ENCODE measurements at places on chromosomes 12 and 14.

- DNase-seq, result no peak
Observed at GRCh38 chr14:63276016-63276415, 42.7 kb downstream of the GPHB5 start.

DNA sequence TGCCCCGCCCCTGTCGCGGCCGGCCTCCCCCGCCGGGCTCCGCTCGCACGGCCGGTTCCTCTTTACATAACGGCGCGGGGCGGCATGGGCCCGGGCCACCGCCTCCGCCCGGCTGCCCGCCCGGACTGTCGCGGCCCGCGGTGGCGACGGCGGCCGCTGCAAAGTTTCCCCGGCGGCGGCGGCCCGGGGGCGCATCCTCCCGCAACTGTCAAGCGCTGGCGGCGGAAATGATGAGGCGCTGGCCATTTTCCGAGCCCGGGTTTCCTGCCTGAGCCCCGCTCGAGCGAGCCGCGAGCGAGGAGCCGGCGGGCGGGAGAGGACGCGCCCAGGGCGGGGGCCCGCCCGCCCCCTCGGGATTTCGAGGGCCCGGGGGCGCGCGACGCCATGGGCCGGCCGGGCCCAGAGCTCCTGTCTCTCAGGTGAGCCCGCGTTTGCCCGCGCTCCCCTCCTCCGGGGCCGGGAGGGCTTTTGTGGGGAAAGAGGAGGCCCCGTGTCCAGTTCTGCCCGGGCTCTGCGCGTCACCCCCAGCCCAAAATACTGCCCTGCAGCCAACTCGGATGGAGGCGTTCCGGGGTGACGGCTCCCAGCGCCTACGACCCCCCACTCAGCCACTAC lies at the start of gene SH2B3:
TSS of gene SH2B3 (plus strand) at position 65 of the 615 bp plus-strand sequence. CDS start 12,223 bp downstream, outside the sequence.
- DNase-seq, result no peak

GRCh38 chr12:45712319-45712718 lies 17.2 kb upstream of the ARID2 start:
- DNase-seq, result no peak

DNA sequence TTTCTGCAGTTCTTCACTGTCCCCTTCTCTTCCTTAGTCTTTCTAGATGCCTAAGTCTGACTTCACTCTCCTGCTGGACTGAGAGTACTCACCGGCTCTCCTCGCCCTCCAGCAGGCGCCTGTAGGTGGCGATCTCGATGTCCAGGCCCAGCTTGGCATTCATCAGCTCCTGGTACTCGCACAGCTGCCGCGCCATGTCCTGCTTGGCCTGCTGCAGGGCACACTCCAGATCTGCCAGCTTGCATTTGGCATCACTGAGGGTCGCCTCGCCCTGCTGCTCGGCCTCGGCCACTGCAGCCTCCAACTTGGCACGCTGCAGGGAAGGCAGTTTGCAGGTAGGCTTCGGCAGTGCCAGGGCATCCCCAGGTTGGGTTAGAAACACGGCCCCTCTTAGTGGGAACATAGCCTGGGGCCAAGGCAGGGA lies 5.2 kb downstream of the KRT84 start:
- no peak for DNase-seq

DNA sequence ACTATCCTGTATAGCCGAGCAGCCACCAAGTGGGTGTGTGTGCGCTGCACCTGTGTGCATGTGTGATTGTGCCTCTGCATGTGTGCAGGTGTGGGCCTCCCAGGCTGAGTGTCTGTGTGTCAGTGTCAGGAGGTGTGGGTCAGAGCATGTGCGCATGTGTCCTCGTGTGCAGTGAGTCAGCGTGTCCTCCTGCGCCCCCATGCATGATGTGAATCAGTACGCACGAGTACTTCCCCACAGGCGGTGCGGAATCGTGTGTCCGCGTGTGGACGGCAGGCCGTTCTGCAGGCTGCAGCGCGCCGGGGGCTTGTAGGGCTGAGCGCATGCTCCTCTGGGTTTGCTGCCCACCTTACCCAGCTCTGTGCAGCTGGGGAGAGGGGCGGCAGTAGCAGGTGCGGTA lies 34.2 kb downstream of the DTX1 start:
- DNase-seq, result no peak

DNA sequence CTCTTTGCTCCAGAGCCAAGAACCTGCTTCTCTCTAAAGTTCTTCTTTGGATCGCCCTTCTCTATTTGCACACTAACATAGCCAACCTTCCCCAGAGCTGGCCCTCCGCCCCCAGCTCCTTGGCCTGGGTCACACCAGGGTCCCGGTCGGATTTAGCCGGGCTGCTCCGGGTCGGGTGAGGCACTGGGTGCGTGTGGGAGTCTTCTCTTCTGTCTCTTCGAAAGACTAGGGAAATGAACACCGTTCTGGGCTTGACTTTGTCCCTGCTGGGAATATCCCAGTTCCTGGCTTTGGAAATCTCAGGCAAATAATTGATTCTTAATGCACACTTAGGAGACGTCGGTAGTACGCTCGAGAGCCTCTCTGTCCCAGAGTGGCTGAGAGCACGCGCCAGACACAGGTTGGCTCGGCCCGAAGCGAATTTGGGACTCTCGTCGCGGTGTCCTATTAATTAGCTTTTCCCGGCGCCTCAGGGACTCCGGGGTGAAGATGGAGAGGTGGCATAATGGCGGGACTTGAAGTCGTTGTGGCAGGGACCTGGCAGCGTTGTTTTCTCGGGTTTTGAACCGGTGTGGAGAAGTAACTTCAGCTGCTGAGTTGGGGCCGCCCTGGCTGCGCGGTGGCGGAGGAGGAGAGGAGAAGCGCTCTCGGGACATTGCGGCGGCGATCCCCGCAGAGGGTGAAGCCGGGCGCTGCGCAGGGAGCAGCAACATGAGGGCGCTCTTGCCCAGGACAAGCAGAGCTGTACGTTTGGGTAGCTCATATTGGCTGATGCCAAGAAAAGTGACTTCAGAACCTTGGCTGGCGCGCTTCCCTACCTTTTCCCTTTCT lies 7.5 kb downstream of the FOXG1 start:
- DNase-seq, result no peak

DNA sequence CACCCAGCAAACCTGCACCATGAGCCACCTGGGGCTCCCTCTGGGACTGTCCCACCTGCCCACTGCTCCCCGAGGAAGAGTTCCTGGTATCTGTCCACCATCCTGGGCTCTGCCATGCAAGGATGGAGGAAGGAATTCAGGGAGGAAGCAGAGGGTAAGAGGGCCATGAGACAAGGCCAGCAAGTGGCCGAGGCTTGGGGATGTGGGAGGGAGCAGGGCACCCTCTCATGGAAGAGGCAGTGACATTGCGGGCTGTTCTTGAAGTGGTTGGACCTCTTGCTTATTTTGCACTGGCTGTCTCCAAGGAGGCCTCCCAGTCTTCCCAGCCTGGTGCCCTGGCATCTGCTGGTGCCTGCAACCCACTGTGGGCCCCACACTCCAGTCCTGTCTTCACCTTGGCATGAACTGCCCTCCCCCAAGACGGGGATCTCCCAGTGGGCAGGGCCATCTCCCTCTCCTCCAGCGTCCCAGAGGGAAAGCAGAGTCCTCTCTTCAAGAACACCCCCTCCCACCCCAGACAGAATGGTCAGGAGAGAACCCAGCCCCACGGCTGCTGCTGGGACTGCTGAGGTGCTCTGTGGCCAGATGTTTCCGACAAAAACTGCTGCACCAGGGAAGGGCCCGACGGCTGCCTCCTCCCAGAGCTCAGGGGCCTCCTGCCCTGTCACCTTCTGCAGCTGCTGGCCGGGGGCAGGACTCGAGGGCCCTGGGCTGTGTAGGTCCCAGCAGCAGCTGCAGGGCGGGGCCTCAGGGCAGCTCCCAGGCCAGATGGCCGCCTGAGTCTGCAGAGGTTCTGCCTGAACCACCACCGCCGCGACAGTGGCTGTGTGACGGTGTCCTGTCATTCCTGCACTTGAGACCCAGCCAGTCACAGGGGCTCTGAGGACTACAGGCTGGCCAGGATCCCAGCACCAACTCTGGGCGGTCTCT lies 1.8 kb upstream of the AKT1 start:
- no peak for DNase-seq

DNA sequence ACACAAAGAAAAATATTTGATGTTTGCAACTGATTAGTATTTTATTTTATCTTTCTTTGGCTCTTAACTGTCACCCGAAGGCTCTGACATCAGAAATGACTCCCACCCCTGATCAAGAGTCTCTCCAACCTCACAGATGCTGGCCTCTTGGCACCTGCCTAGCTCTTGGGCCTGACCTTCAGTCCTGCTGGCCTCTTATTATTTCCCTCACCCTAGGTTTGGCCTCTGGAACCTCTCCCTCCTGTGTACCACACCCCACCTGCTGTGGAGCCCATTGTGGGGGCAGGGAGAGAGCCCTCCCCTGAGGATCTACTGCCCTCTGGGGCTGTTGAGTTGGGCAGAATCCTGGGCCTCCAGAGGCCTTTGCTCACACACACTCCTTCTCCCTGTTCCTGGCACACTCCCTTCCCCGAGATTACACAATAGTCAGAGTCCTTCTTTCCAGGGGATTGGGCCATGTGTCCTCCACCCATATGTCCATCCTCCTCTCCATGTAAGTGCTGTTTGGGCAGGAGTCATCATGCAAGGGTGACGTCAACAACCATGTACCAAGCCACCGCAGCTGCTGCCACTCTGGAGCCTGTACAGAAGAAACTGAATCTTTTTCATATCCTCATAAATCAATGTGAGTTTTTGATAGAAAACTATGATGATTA lies 124.3 kb downstream of the RASSF9 start:
- no peak for DNase-seq

GRCh38 chr12:46887870-46888269 lies 62.1 kb upstream of the SLC38A4 start:
- DNase-seq, result no peak

DNA sequence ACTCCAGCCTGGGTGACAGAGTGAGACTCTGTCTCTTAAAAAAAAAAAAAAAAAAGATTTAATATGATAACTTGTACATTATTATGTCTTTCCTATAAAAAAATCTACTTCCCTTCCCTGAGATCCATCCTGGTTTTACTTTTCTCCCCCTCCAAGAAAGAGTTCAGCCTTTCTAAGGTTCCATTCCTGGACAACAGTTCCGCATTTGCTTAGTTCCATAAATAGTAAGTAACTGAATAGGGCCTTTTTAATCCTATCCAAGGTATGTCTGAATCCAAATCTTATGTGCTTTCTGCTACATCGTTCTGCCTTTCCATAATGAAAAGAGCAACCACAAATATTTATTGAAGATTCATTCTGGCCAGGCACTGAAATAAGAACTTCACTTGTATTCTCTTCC lies 187.8 kb downstream of the DACT1 start:
- no peak for DNase-seq

Data from CD4-positive, alpha-beta T cell treated with Interleukin-10 for 1 hour (primary cell).